Karpas-422 (cell line): ENCODE measurements at places on chromosomes 5 and 9.

DNA sequence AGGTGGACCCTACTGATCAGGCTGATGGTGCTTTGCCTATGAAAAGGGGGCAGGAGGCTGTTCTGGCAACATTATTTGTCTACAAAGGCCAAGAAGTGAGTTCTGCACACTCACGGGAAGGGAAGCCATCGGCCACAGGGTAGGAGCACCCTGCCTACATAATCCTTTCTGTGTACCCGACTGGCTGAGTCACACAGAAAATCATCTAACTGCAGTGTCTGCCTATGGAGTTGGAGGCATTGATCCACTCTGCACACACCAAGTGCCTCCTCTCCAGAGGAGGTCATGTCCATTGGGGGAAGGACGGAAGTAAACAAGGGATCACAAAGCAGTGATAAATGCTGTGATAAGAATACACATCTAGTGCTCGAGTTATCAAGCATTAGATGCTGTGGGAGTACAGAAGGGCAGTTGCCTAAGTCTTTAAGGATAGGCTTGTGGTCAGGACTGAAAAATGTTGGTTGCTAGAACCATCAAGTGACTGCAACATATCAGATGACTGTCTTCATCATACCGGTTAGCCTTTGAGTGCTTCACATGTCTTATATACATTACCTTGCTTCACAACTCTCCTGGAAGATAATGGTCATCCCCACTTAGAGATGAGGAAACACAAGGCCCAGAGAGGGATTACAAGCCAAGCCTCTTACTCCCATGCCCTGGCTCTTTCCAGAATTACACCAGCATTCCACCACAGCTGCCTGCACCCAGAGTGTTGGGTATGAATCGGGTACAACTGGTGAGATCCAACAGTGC, 1.3 kb upstream of the SLC2A8 start:
- DNase-seq = no peak

GRCh38 chr9:77697238-77697984, 49.3 kb upstream of the GNA14 start:
- no peak for DNase-seq

DNA sequence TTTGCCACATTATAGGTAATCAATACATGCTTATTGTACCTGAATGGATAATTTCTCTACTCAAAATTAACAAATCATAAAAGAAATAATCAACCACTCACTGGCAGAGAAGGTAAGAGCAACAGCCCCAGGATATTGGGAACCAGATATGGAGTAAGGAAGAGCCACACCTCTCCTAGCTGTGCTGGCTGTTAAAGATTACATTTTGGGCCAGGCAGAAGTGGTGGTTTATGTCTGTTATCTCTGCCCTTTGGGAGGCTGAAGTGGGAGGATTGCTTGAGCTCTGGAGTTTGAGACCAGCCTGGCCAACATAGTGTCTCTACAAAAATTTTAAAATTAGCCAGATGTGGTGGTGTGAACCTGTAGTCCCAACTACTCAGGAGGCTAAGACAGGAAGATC, 56.4 kb downstream of the BHMT start:
- DNase-seq = no peak

GRCh38 chr9:114486205-114486963, 18.9 kb downstream of the WHRN start:
- no peak for DNase-seq

DNA sequence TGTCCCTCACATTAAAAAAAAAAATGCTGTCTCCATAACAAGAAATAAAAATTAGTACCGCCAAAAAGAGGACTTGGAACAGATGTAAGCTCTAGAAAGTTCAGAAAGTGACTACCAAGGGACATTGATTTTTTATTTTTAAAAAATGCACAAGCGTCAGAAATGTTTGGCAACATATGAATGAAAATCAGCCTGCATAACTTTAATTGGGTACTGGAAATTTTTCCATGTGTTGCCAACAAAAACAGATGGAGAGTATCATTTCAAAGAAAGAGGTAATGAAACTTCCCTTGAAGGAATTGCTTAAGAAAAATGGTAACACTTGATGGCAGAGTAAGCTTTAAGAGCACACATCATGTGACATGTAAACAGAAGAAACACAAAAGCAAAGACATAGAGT, 47.2 kb downstream of the OR2K2 start:
- no peak for DNase-seq

- no peak for DNase-seq
These were observed 339.0 kb upstream of the WWC1 start for GRCh38 chr5:167952278-167952995.

DNA sequence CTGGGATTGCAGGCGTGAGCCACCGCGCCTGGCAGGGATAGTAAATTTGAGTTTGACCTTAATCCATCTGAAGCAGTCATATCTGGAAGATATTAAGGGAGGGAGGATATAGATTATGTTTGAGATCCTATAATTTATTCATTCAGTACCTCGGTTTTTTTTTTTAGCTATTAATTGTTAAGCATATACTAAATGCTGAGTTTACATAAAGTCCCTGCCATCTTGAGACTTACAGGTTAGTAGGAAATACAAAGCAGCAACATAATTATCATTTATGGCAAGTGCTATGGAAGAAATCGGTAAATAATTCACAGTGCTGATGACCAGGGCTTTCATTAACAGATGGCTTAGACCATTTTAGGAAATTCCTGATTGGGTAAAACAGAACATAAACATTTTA, 66.5 kb upstream of the FCHO2 start:
- DNase-seq = no peak

DNA sequence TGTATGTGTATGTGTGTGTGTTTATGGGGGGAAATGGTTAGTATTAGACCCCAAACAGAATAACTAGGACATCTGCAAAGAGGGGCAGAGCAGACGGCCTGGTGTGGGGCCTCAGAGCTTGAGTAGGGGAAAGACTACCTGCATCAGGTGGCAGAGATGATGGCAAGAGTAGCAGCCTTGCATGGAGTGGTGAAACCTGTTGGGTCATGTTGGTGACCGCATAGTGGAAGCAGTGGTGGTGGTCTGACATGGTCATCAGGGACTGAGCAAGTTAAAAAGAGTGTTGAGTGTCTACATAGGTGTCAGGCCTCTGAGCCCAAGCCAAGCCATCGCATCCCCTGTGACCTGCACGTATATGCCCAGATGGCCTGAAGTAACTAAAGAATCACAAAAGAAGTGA, 153.2 kb downstream of the FGF10 start:
- DNase-seq = no peak

DNA sequence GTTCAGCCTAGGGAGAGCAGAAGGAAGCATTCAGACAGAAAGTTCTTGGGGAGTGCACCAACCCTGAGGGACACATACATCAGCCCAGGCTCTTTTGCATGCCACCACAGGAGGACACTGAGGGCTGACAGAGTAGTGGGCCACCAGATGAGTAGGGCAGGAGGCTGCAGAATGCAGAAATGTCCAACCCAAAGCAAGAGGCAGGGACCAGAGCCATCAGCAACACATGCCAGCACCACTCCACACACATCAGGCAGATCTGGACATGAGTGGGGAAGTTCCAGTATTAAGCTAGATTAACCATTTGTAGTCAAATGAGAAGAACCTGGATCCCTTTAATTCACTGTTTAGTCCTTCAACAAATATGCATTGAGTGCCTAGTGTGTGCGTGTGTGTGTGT, 35.7 kb upstream of the OTULINL start:
- no peak for DNase-seq

DNA sequence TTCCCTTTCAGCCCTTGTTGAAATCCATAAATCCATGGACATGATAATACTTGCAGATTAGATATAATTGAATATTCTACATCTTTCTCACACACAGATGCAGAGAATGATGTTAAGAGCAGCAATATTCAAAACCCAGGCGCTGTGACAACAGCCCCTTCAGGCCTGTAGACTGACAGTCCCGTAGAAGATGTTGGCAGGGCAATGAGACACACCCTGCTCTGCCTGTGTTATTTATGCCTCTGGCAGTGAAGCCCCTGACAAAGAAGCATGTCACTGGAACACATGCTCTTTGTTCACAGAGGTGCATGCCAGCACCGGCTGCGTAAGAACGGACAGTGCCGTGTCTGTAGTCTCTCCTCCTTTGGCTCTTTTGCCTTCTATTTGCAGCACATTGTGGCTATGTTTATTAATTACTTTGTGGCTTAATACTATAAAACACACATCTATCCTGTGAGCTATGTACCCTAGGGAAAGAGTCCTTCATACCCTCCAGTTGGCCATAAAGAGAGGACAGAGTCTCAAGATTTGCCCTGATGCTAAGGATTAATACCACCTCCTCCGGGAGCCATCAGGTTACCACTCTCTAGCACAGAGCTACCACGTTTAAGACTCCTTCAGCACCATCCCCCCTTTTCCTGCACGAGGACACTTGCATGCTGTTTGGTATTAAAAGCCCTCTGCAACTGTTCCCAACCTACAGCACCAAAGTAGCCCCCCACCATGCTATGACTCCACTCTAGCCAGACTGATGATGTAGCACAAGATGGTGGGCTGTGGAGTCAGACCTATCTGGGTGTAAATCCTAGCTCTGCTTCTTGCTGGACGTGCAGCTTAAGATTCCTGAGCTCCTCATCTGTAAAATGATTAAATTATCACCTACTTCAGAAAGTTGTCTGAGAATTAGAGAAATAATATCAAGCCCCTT, 2.0 kb upstream of the ANP32B start:
- DNase-seq = no peak

DNA sequence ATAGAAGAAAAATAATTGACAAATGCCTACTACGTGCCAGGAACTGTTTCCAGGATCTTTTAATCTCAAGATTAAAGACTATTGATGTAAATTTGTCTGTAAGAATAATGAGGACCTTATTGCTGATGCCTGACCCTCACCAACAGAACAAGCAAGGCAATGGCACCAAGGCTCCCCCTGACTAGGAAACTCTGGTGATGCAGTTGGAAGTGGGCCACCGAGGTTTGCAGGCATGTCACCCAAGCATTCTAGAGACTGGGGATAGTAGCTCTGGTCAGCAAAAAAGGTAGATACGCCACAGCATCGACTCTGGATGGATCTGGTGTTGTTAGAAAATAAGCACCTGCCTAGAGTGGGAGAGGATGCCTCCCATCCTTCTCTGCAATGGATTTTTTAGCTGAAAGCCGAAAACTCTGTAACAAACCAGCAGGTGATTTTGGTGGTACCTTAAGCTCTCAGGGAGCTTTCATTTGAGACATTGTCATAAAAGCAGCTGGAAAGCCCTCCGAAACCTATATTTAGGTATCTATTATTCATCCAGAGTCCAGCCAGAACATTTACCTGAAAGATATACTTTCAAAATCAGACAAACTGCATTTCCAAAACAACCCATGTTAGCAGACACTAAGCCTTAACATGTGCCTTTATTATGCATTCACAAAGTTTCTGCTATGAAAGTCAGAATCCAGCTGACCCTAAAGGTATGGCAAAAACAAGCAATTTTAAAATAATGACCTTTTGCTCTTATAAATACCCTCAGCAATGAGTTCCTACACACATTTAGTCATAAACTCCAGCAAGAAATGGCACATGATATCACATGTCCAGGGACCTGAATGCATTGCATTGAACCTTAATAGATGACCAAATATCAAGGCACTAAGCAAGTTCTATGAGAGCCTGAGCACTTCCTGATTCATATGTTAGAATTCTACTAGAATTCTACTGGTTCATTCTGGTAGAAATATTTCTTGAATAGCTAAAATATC, 308.4 kb downstream of the PDE4D start:
- DNase-seq = no peak

- DNase-seq = no peak
These were observed 36.0 kb downstream of the HMGXB3 start for GRCh38 chr5:150036513-150036912.

- no peak for DNase-seq
These were observed 105.8 kb downstream of the ROR2 start for GRCh38 chr9:91844190-91844589.

GRCh38 chr9:114465417-114465816, 39.9 kb downstream of the WHRN start:
- DNase-seq = no peak

- DNase-seq = no peak
These were observed 2.1 kb upstream of the BASP1 start for GRCh38 chr5:17215361-17215760.

DNA sequence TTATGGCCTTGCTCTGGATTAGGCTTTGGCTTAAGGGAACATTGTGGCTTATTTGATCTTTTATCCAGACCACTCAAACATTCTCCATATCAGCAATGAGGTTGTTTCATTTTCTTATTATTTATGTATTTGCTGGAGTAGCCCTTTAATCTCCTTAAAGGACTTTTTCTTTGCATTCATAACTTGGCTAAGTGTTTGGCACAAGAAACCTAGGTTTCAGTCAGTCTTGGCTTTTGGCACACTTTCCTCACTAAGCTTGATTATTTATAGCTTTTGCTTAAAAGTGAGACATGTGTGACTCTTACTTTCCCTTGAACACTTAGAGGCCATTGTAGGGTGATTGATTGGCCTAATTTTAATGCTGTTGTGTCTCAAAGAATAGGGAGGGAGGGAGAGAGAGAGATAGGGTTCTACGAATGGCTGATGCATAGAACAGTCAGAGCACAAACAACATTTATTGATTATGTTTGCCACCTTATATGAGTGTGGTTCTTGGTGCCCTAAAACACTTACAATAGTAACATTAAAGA, 2265.3 kb upstream of the C9orf72 start:
- no peak for DNase-seq

- peak; percentile 64 for DNase-seq
These were observed 503.4 kb downstream of the PDE4D start for GRCh38 chr5:59390074-59390659.

- DNase-seq = peak; percentile 71
These were observed 129.5 kb downstream of the NIPBL start for GRCh38 chr5:37005946-37006540.

DNA sequence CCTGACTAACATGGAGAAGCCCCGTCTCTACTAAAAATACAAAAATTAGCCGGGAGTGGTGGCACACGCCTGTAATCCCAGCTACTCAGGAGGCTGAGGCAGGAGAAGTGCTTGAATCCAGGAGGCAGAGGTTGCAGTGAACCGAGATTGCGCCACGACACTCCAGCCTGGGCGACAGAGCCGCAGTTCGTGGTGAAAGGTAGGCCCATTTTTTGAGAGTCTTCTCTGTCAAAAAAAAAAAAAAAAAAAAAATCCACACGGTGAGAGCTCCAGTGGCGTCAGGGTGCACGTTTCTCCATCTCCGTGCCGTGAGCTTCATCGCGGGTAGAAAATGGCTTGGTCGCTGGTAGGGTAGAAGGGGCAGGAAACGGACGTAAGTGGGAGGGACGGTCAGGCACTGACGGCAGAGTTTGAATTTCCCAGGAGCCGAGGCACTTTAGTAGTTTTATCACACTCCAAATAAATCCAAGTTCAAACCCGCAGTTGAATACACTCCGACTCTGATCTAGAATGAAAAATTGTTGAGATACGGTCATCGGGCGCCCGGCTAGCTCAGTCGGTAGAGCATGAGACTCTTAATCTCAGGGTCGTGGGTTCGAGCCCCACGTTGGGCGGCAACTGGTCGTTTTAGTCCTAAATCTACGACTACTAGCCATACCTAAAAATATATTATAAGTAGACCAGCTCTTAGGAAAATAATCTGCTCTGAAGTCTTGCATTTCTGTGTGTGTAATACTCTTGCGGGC, 2.4 kb upstream of the TRIM7 start:
- DNase-seq = peak; percentile 96

- no peak for DNase-seq
These were observed 17.0 kb upstream of the CDK20 start for GRCh38 chr9:87991151-87991870.
